ENCODE measurements at places on chromosomes 16 and 17.

GRCh38 chr16:12095275-12096156 lies 119.0 kb downstream of the SNX29 start:
- DNase-seq, result peak; percentile 66

- DNase-seq, result no peak
These were observed 218.7 kb downstream of the RPTOR start for GRCh38 chr17:80763293-80763867.

DNA sequence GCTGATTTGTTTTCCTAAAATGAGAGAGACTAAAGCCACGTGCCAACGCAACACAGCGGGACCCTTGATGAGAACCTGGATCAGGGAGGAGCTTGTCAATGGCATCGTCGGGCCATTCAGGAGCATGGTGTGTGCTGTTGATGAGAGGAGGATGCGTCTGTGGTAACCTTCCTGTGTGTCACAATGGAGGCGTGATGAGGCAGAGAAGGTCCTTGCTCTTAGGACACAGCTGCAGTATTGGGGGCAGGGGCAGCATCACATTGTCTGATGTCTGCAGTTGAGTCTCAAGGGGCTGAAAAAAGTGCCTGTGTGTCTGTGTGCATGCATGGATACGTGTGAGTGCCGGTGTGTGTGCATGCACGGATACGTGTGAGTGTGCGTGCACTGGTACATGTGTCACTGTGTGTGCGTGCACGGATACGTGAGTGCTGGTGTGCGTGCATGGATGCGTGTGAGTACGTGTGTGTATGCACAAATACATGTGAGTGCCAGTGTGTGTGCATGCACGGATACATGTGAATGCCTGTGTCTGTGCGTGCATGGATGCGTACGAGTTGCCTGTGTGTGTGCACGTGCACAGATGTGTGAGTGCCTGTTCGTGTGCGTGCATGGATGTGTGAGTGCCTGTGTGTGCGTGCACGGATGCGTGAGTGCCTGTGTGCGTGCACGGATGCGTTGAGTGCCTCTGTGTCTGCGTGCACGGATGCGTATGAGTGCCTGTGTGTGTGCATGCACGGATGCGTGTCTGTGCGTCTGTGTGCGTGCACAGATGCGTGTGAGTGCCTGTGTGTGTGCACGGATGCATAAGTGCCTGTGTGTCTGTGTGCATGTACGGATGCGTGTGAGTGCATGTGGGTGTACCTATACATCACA lies 39.3 kb downstream of the BAIAP2 start:
- DNase-seq, result no peak

DNA sequence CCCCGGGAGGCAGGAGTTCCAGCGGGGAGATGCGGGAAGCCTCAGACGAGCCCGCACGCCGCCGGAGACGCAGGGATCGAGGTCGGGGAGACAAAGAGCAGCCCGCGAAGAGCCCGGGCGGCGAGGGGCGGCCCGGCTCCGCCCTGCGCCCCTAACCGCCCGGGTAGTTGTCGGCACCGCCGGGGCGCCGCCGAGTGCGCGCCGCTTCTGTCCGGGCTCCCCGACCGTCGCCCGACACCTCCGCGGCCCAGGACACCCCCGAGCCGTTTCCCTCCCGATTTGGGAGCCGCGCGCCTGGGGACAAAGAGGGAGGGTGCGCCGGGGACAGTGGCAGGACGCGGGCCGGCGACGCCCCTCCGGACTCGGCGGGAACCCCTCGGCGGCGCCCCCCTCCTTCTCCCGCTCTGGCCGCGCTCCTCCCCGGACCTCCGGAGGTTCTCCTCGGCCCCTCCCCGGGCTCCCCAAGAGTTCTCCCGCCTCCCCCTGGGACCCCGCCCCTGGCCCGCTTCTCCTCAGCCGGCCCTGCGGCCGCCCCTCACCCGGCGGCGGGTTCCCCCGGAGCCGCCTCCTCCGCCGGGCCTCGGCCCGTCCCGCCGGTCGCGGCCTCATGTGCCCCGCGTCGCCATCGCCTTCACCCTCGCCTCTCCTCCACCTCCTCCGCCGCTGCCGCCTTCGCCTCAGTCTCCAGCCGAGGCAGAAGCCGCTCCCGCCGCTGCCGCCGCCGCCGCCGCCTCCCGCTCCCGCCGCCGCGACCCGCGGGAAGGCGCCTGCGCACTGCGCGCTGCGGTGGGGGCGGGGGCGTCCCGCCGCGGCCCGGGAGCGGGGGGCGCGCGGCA lies at the start of gene GJC1:
TSS of gene GJC1 (minus strand) at position 765 of the 836 bp plus-strand sequence. CDS start 24,470 bp downstream, outside the sequence.
- DNase-seq, result peak; percentile 51

DNA sequence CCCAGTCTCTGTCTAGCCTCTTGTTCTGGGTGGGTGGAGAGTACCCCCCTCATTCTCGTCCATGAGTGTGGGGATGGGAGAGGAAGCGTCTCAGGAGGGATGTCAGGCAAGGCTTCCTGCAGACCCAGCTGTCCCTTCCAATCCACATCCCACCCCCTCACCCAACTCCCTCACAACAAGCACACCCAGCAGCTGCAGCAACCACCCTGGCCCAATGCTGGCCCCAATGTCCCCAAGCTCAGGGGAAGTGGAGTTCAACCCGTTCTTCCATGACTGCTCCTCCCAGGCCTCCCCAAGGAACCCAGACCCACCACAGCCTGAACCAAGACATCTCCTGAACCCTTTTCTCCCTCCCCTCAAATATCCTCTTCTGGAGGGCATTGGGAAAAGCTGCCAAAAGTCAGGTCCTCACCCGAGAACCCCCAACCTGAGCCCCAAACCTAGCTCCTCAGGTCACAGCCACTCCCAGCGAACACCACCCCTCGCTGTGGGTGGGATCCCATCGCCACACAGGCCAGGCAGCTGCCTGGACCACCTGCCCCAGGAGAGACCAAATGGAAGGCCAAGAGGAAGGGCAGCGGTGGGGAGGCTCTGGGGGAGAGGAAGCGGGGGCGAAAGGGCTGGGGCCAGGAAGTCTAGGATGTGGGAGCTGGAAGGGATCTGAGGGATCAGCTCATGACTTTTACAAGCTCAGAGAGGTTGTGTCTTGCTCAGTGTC lies 47.6 kb downstream of the FZD2 start:
- no peak for DNase-seq

DNA sequence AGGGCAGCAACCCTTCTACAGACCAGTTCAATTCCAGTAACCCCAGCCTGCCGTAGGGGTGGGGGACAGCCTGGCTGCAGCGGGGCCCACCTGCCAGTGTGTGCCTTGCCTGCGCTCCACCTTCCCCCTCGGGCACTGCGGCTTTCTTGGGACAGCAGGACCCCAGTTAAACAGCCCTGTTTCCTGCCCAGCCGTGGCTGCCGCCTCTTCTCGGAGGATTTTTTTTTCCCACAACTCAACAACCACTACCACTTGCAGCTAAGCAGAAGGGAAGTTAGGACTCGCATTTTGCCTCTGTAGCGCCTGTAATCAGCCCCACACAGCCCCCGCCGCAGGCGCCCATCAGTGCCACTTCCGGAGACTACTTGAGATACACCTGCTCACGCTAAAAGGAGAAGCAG lies 76.1 kb downstream of the RAI1 start:
- DNase-seq, result no peak

- DNase-seq, result no peak
These were observed 15.3 kb downstream of the MNT start for GRCh38 chr17:2385240-2386210.

- no peak for DNase-seq
These were observed 199.8 kb upstream of the WSCD1 start for GRCh38 chr17:5870231-5870953.

GRCh38 chr16:8863594-8864424 lies 5.0 kb downstream of the CARHSP1 start:
- no peak for DNase-seq

DNA sequence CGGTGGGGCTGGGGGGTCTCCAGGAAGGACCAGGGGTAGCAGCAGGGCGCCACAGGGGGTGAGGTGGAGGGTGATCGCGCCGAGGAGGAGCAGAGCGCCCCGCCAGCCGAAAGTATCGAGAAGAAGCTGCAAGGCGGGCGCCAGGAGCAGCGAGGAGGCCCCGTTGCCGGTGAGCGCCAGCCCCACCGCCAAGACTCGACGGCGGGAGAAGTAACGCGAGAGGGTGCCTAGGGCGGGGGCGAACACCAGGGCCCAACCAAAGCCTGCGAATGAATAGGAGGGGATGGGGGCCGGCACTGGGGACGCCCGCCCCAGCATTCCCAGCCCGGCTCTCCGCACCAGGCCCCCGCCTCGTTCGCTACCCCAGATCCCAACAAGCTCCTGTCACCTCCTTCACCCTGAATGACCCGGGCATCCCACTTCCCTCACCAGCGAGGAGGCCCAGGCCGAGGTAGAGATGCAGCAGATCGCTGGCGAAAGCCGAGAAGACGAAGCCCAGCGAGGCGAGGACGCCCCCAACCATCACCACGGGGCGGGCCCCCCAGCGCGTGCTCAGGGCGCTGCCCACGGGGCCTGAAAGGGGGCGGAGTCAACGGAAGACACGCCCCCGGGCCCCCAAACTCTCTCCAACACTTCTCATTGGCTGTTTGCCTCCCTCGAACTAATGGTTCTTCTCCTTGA lies 1.3 kb downstream of the SLC16A11 start:
- DNase-seq, result no peak

- no peak for DNase-seq
These were observed 1.6 kb downstream of the HIC1 start for GRCh38 chr17:2056206-2057174.

- no peak for DNase-seq
These were observed 12.6 kb upstream of the CCDC182 start for GRCh38 chr17:57757735-57758134.

- peak; percentile 20 for DNase-seq
These were observed 36.1 kb downstream of the NOG start for GRCh38 chr17:56629531-56630075.

DNA sequence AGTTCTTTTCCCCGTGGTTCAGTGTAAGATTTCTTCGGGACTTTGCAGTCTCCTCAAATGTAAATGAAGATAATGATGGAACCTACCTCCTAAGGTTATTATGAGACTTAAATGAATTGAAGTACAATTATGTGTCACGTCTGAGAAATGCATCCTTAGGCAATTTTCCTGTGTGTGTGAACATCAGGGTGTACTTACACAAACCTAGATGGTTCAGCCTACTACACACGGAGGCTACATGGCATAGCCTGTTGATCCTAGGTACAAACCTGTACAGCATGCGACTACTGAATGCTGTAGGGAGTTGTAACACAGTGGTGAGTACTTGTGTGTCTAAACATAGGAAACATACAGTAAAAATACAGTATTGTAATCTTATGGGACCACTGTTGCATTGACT lies 1.1 kb upstream of the FAM20A start:
- no peak for DNase-seq

GRCh38 chr17:64341181-64341580 lies 49.5 kb downstream of the PECAM1 start:
- no peak for DNase-seq

GRCh38 chr17:31549121-31549524 lies 157.6 kb downstream of the RAB11FIP4 start:
- no peak for DNase-seq

DNA sequence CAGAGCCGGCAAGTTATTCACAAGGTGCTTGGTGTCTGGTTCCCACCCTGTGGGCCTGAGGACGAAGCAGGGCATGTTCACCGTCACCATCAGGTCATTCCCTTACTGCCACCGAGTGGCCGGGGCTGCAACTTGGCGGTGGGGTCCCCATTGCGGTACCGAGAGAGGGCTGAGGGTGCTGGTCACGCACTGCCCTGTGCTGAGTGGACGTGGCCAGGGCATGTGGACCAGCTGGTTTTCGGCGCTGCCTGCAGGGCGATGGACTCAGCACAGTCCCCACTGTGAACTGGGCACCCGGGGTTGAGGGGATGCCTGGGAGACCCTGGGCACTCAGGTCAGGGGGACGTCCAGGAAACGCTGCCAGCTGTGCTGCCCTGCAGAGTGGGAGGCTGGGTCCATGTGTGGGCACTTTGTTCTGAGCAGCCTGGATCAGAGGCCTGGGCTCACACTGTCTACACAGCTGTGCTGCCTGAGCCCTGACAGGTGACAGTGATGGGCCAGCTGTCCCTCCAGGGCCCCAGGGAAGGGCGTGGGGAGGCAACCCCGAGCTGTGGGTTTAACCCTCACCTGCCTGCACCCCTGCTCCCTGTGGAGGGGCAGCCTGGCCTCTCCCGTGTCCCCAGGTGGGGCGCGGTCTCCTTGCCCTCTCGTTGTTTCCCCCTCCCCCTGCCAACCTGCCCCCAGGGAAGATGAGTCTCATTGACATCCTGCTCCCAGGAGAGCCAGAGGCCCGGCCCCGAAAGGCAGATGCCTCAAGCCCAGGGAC lies 39.3 kb upstream of the GNG13 start:
- no peak for DNase-seq

- DNase-seq, result no peak
These were observed 36.0 kb upstream of the KDM6B start for GRCh38 chr17:7797976-7798375.

Measured in NCI-H2227 treated with DMSO at 0.1 percent for 48 hours (cell line).